OCI-LY7 (cell line): ENCODE measurements at places on chromosomes 6 and 20.

DNA sequence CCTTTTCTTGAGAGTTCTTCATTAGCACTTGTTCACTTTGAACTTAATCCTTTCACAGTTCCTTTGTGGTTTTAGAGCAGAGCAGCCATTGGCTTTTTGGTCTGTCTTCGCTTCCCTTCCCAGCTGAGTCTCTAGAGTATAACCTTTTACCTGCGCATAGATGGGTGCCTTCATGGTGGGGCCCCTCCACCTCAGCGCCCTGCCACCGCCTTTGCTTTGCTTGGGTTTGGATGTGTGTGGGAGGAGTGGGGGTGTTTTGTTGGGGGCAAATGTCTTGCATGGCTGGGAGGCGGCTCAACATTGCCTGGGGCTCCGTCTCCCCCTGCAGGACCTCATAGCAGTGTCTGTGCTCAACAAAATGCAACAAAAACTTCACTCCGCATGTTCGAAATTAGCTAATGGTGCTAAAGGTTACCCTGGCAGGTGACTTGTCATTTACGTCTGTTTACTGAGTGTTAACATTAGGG lies 11.9 kb downstream of the PYGB start:
- no peak for DNase-seq

DNA sequence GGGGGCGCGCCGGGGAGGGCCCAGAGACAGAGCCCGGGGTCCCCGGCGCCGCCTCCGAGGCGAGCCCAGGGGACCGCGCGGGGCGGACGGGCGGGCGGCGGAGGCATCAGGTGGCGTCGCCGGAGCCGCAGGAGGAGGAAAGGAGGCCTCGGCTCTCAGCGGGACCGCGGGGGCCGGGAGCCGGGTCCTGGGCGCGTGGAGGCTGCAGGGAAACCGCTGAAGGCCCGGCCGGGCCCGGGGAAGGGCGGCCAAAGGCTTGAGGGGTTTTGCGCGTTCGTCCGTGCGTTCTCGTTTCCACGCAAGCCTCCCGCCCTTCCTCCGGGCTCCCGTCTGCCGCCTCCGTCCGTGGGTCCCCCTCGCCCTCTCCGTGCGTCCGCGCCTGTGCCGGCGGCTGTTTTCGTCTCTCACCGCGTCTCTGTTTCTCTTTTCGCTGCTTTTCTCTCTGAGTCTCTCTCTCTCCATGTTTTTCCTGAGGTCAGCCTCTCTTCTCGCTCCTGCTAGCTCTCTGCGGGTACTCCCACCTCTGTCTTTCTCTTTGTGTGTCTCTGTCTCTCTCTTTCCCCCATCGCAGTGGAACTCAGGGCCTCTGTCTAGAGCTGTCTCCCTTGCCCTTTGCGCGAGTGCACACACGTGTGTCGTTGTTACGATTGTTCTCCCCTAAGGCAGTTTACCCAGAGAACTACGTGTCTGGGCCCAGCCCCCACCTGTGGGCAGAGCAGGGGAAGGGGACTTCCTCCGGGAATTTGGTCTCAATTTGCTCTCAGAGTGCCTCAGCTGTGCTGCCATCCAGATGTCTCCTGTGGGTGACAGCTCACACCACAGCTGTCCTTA lies 2.1 kb downstream of the IRF4 start:
- peak; percentile 42 for DNase-seq

GRCh38 chr6:10725044-10725443 lies 2.2 kb downstream of the TMEM14C start:
- no peak for DNase-seq

- DNase-seq = no peak
These were observed 19.7 kb upstream of the MROH8 start for GRCh38 chr20:37198932-37199660.

- DNase-seq = no peak
These were observed 410.5 kb downstream of the PTPRT start for GRCh38 chr20:42779216-42779615.

GRCh38 chr6:804317-804716 lies 111.4 kb upstream of the EXOC2 start:
- no peak for DNase-seq

DNA sequence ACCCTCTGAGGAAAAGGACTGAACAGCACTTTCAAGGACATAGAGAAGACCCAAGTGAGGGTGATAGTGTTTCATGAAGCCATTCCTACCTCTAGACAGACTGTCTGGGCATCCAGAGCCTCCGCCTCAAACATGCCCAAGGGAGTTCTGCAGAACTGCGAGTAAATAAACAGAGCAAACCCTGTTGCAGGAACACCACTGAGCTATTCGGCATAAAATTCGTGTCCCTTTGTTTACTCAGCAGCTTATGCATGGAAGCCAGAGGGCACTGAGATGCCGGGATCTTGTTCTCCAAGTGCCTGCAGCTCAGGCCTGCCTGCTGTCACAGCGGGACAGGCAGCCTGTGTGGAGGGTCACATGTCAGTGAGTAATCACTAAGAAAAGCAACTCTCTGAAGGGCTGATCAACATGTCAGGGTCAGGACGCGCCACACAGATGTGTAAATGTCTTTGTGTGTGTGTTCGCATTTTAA lies 164.9 kb upstream of the HEY2 start:
- DNase-seq = no peak

DNA sequence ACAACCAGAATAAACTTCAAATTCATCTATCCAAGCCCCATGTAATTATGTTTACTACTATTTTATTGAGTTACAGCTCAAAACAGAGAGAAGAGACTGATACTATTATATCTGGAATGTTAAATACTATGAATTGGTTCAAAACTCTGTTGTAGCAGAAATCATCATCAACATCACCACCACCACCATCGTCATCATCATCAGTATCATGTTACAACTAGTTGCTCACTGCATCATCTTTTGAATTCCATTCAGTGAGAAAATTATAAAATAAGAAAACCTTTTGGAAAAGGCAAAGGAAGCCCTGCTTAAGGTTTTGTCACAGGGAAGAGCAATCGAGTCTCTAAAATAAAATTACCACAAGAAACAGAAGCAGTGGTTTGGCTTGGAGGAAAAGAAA lies 36.2 kb upstream of the THEMIS start:
- no peak for DNase-seq

DNA sequence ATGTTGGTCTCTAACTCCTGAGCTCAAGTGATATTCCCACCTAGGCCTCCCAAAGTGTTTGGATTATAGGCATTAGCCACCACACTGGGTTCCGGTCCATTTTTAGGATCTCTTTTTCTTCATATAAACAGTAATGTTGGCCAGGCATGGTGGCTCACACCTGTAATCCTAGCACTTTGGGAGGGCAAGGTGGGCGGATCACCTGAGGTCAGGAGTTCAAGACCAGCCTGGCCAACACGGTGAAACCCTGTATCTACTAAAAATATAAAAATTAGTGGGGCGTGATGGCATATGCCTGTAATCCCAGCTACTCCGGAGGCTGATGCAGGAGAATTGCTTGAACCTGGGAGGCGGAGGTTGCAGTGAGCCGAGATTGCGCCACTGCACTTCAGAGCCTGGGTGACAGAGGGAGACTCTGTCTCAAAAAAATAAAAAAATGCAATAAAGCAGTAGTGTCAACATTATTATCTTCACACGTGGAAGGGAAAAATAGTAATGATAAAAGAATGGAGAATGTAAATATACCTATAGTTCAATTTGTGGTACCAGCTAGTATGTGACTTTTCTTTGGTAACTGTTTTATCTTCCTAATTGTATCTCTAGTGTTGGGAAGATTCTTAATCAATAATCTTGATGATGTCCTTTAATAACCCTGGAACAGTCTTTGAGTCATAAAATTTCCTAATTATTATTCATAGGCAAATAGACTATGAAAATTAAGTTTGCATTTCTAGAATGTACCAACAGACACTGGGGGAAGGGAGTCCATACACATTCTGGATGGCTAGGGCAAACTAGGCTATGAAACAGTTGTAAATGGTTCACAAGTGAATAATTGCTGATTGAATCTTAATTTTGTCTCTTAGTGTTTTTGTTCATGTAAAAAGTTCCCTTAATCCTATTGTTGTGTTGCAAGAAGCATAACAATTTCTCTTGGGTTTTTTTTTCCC lies 3.6 kb downstream of the PARD6B start:
- no peak for DNase-seq

DNA sequence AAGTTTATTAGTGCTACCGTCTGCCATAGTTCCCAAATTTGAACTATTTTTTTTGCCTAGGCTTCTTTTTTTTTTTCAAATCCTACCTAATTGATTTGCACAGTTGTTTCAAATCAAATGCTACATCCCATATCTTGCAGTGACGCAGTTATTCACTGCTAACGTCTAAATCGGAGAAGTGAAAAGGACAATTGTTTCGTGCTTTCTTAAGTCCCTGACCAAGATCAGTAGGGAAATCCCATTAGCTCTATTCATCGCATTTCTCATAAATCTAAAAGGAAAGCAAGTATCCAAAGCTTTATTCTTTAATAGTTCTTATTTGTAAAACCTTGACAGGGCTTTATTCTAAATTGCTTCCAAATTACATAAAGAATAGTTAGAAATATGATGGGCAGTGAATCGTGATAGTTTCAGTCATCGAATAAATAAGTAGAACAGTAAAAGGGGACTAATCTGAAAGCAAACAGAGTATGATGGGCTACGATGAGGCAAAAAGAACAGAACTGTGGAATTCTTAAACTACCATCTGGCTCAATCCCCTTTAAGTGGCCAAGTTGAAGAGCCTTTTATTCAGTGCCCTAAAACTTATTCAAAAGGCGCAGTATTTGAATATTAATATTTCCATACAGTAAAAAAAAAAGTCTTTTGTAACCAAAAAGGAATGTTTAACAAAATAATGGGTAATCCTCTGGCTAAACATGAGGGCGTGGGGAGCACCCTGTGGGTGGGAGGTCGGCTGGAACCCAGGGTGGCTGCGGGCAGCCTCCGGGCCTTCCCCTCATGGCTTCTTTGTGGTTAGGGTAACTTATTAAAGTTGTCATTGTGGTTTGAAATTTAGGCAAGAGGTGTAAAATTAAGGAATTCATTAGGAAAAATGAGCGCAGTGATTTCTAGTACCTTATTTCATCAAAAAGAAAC lies 3.0 kb upstream of the ARID1B start:
- DNase-seq = no peak

DNA sequence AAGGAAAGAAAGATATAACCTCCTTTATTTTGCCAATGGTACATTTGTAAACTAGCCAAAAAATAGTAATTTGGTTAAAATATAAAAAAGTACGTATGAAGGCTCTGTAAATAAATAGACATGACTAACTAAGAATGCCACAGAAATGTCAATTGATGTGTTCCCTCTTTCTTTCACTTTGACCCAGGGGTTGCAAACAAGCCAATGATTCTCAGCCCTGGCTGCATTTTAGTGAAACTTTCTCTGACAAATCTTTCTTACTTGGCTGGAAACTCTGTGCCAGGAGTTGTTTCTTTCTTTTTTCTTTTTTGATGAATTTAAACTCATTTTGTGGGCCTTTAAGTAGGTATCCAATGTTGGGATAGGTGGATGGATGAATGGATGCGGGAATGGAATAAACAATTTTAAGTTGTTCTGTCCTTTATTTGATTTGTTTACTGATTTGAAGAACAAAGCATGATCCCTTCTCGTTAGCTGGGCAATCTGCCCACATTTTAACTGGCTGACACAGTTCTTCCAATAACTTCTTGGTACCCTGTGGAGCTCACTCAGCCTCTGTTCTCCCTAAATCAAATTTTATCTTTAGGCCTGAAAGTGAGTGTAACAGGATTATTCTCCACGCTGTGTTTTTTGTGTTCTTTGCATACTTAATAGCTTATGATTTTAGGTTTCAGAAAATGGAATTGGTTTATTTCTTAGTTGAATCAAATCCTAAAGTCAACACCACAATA lies 58.6 kb upstream of the GCLC start:
- no peak for DNase-seq

DNA sequence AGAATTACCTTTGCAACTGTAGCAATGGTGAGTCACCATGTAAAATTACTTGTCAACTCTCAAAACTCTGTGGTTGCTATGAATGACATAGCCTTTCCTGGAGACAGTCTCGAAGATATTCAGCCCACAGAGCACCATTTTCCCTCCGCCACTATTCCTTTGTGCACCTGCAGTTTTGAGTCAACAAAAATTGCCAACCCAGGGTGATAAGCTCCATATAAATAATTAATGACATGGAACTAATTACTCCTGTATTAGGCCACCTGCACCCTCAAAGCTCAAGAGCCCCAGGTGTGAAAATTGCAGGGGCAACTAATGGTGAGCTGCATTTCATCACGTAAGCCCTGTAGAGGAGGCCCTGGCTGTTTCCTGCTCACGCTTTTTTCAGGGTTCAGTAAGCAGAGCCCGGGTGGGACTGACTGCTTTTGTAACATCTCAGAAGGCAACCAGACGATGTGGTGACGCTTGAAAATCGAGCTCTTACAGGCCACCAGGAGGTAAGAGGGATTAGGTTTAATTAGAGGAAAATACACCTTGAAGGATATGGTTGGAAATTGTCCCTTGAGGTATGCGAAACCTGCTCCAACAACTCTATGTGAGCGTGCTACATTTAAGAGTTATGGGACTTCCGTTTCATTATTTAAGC lies 70.8 kb downstream of the BMP2 start:
- DNase-seq = no peak

DNA sequence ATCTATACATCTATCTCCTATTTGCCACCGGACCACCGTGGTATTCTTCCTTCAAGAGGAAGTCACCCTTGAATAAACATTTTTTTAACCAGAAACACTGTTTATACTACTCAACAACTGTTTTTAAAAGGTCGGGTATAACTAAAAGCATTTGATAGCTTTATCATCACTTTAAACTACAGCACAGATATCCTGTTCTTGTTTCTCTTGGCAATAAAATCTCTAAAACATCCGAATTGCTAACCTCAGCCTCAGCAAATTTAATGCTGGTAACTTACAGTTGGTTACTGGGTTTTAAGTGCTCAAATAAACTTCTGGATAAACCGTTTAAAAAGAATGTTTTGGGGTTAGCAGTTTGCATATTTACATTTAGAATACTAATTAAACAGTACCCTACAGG lies 20.4 kb downstream of the ZUP1 start:
- DNase-seq = no peak

DNA sequence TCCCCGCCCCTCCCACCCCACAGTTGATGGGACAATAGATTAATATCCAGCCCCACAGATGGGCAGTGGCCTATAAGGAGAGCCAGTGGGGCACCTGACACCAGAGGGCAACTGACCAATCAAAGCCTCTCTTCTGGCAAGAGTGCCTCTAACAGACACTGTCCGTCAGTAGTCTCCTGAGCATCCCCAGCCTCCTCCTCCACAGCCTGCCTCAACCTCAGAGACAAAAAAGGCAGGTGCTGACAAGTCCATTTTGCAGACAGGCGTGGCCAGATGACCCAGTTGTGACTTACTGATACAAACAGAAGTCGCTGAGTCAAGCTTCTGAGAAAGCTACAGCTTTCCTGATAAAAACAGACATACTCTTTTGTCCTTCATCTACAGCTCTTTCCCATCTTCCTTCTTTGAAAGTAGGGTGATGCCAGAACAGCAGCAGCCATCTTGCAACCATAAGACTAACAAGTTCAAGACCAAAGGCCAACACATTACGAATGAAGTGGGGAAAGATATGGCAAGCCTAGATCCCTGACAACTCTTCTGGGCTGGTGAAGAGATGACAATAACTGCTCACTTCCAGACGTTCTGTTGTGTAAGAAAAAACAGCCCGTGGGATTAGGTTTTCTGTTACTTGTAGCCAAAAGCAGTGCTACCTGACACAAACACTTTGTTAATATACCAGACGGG lies 12.3 kb downstream of the PPIL1 start:
- no peak for DNase-seq

- DNase-seq = no peak
These were observed 206.6 kb downstream of the TASP1 start for GRCh38 chr20:13432126-13432525.

GRCh38 chr6:88157106-88157505 lies 9.0 kb downstream of the CNR1 start:
- no peak for DNase-seq

- DNase-seq = no peak
These were observed 84.2 kb upstream of the ARMC2 start for GRCh38 chr6:108763931-108764579.
